ENCODE measurements at places on chromosomes 2 and 18.

- DNase-seq = no peak
Observed at GRCh38 chr2:180983468-180984242, 3.2 kb downstream of the UBE2E3 start.

GRCh38 chr2:9112079-9112721 lies 94.4 kb upstream of the ASAP2 start:
- no peak for DNase-seq

- DNase-seq = no peak
Observed at GRCh38 chr2:96890726-96891385, 21.0 kb upstream of the SEMA4C start.

- no peak for DNase-seq
Observed at GRCh38 chr2:28627722-28628480, 123.7 kb upstream of the PPP1CB start.

DNA sequence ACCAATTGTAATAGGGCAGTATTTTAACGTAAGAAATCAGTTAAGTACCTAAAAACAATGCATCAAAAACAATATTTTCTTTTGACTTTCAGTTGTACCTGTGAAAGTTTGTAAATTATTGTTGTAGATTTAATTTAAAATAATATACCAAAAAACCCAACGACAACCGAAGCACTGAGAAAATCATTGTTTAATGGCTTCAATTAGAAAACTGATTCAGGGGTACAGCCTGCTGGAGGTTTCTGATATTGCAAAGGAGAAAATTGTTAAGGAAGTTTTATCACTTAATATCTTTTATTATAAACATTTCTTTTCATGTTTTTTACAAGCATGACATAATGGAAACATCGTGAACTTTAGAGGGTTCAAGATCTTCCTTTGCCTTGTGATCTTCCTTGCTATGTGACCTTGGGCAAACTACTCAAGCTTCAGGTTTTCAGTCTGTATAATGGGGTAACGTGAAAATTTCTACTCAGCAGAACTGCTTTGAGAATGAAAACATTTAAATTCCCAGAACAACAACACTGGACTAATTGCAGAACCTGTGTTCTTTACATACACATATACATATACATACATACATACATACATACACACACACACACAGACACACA lies 76.3 kb upstream of the GLS start:
- DNase-seq = no peak

DNA sequence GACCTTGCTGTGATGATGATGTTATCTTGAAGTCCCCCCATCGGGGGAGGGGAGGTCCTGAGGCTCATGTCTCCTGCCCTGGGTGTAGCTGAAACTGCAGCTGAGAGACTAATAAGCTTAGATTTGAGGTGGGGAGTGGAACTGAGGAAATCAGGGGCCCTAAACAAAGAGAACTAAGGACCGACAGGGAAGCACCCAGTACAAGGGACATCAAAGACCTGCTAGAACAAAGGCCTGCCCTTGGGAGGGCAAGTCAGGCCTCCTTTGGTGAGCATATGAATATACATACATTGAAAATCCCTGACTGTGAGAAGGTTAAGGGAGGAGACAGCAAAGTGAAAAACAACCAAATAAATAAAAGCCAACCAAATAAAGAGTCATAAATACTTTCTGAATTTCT lies 1132.5 kb upstream of the CELF4 start:
- DNase-seq = no peak

DNA sequence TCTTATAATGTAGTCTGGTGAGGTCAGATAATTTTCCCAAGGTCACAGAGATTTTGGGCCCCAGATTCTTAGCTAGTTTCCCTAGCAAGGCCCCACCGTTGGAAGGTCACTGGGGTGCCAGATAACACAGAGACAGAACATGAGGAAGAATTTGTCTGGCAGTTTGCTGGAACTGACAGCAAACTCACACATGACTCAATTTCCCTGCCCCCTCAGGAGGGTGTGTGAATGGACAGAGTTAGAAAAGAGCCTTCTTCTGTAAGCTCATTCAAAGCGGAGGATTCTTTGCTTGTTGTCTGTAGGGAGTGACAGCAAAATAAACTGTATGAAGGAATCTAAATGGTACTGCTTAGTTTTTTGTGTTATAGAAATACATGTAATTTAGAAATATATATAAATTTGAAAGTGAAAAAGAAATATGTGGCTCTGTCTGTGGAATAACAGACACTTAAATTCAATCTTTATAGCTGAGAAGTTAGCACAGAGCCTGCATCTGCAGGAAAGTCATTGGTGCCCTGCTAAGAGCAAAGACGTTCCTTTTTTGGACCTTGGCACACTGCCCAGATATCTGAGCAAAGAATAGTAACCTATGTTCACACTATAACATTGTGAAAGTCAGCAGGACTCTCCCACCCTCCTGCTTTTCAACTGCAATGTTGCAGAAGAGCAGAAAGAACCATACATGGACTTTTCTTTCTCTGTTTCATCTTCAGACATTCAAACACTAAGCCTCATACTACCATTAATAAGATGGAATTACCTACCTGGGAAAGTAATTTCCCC lies 2.1 kb downstream of the MDH1 start:
- no peak for DNase-seq

- DNase-seq = no peak
Observed at GRCh38 chr2:126902859-126903258, 4.2 kb downstream of the TEX51 start.

DNA sequence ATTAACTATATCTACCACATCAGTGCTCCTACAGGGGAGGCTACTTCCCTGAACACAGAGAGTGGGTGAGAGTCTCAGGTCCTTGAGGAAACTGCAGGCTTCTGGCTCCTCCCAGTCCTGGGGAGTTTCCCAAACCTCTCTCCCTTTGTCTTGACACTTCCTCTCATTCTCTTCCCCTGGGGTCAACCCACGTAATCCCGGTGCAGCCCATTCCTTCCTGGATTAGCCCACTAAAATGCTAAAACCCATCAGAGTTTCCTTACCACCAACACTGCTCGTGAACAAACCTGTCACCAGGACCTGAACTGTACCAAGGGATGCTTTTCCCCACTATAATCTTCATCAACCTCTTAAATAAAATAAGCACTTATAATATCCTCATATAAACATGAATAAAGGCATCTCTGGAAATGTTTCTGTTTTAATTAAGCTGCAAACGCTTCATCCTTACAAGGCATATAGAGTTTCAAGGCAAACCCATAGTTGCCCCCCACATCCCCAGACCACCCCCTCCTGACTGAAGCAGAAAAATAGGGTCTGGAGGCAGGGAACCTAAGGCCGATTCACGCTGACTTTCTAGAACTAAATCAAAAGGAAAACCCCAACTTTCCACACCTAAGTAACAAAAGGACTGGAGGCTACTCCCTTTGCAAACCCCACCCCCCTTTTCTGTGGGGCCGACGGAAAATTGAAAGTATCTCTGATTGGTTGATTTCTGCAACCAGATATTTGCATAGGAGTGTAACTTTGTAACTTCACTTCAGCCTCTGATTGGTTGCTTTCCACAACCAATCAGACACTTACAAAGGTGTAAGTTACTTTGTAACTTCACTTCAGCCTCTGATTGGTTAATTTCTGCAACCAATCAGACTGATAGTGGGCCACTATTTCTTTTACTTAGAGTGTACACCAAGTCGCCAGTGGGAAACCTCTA lies 19.0 kb downstream of the TMSB10 start:
- no peak for DNase-seq

DNA sequence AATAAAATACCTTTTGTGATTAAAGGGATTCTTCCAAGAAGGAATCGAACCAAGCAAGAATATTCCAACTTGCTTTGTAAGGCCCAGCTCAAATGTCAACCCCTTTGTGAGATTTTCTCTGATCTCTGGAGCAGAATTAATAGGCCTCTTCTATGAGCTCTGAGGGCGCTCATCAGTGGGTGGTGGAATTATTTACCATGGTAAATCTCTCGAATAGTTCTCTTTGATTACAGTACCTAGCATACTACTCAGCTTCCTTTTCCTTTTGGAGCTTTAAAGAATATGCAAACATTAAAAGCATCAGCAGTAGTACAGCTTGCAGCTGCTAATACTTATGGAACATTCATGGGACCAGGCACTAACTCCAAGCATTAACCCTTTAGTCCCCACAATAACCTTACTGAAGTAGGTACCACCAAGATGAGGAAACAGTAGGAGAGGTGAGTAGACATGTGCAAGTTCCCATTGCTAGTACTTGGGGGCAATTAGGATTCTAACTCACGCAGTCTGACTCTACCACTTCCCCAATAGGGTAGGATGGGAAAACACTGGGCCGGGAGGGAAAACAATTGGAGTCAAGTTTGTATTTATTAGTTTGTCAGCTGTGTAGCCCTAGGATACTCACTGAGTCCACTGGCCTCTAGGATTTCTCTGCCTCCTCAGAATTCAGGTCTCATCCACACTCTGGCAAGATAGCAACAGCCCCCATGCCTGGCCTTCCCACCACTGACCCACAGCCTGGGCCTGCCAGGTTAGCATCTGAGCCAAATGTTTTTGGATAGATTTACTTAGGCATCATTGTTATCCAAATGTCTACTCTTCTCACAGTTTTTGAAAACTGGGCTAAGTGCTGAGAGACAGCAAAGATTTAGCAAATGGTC lies 21.7 kb downstream of the ADD2 start:
- no peak for DNase-seq

DNA sequence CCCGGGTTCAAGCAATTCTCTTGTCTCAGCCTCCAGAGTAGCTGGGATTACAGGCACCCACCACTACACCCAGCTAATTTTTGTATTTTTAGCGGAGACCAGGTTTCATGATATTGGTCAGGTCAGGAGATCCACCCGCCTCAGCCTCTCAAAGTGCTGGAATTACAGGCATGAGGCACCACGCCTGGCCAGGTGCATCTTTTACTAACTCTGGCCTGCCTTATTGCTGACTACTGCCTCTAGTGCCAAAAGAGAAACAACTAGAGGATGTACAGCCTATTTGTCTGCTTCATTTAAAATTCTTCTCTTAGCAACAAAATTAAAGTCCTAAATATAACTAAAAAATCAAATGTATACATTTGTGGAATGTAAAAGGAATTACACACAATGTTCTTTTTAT lies 115.4 kb downstream of the BMPR2 start:
- no peak for DNase-seq

GRCh38 chr2:134703426-134703825 lies 15.4 kb downstream of the TMEM163 start:
- no peak for DNase-seq

- DNase-seq = no peak
Observed at GRCh38 chr18:68721681-68722583, 7.0 kb upstream of the TMX3 start.

GRCh38 chr2:212777020-212777491 lies 238.5 kb upstream of the ERBB4 start:
- DNase-seq = no peak

DNA sequence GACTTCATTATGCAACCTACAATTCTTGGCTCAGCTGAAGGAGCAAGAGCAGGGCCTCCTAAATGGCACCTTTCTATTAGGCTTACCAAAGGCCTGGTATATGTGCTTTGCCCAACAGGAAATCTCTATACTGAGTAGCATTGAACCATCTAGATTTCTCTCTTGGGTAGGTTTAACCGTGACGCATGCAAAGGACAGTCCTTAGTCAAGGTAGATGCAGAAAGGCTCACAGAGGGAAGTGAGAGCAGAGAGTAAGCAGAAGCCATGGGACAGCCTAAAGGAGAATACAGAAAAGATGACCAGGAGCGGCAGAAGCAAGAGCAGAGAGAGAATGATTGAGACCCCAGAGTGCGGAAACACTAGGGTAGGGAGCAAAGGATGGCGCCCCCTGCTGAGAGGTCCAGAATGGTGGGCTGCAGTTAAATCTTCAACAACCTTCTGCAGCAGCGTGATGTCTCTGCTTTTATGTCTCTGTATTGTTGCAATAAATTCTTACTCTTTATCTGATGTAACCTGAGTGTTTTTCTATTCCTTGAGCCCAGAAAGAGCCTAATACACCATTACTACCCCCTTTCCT lies 4.7 kb upstream of the OSBPL1A start:
- no peak for DNase-seq

DNA sequence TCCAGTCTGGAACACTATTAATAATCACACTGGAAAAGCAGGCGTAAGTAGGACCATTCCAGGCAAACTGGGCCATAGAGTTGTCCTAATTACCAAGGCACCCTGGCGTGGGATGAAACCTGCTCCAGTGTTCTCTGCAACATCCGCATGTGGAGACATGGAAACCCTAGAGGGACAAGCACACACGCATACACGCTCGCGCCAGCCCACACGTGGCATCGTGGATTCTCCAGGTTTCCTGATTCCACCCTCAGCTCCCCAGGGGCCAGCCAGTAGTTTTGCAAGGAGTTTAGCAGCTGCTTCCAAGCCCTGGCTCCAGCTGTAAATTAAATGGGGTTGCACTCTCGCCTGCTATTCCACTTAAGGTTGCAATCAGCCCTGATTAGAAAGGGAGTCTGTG lies 127.7 kb downstream of the DYSF start:
- DNase-seq = no peak

- DNase-seq = no peak
Observed at GRCh38 chr2:228102949-228103348, 78.5 kb downstream of the SPHKAP start.

Data from stimulated activated CD4-positive, alpha-beta T cell treated with anti-CD3 and anti-CD28 coated beads, TNF-alpha, amount 100 ng/mL, for 24 hours (primary cell).